ENCODE measurements at places on chromosomes 7 and 10.

- DNase-seq: no peak
Measured at GRCh38 chr7:92973974-92974373, 137.6 kb upstream of the CDK6 start.

GRCh38 chr10:24272374-24272773, 63.4 kb downstream of the KIAA1217 start:
- DNase-seq: no peak

- no peak for DNase-seq
Measured at GRCh38 chr7:33762911-33763306, 142.4 kb upstream of the BMPER start.

- DNase-seq: no peak
Measured at GRCh38 chr7:66376264-66376945, 171.3 kb downstream of the TPST1 start.

DNA sequence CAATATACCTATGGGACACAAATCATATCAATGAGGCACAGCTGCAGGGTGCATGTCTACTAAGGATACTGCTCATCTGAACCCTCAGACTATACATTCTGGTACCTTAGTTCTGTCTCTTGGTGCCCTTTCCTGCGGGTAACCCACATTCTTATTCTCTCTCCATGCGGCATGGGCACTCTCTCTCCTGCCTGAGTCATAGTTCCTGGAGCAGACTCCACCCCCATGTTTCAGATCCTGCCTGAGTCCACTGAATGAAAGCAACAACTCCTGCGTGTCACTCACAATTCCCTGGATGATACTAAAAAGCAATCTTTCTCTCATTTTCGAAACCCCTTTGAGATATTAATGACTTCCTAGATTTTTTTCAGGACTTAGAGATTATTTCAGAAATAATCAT, 653.1 kb upstream of the C7orf33 start:
- no peak for DNase-seq

- no peak for DNase-seq
Measured at GRCh38 chr7:43308913-43309705, 196.7 kb downstream of the HECW1 start.

GRCh38 chr10:60714233-60714632, 64.0 kb upstream of the CDK1 start:
- DNase-seq: no peak

DNA sequence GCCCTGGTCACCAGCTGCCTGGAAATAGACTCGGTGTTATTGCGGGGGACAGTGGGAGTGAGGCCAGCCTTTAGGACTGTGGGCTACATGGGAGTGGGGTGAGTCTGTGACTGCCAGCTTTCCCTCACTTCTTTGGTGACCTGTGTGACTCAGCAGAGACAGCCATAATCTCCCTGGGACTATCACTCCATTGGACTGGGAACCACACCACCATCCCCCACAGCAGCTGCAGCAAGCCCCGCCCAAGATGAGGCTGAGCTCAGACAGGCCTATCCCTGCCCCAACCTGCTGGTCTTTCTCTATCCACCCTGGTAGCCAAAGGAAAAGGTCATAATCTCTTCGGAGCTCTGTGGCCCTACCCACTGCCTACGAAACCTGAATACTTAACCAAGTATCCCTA, 263.2 kb downstream of the FZD1 start:
- no peak for DNase-seq

DNA sequence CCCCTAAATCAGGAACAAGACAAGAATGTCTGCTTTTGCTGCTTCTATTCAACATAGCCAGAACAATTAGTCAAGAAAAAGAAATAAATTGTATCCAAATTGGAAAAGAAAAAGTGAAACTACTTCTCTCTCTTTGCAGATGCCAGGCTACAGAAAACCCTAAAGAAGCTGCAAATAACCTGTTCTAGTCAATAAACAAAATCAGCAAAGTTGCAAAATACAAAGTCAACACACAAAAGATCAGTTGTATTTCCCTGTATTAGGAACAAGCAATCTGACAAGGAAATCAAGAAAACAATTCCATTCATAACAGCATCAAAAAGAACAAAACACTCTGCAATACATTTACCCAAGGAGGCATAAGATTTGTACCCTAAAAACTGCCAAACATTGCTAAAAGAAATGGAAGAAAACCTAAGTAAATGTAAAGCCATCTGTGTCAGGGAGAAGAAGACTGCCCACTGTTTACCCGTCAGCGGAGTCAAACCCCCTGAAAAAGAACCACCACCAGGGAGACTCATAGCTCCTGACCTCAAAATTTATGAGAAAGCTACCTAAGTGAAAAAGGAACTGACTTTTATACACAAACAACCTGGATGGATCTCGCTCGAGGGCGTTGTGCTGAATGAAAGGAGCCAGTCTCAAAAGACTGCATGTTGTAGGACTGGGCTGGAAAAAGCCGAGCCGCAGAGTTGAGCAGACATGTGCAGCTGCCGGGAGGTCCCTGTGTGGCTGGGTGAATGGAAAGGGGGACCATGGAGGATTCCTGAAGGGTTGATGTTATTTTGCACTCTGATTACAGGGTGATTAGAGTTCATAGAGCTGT, 263.1 kb downstream of the MAD1L1 start:
- no peak for DNase-seq

- DNase-seq: no peak
Measured at GRCh38 chr7:151660141-151660540, 140.4 kb upstream of the RHEB start.

GRCh38 chr7:134104166-134104565, 23.0 kb upstream of the LRGUK start:
- no peak for DNase-seq

DNA sequence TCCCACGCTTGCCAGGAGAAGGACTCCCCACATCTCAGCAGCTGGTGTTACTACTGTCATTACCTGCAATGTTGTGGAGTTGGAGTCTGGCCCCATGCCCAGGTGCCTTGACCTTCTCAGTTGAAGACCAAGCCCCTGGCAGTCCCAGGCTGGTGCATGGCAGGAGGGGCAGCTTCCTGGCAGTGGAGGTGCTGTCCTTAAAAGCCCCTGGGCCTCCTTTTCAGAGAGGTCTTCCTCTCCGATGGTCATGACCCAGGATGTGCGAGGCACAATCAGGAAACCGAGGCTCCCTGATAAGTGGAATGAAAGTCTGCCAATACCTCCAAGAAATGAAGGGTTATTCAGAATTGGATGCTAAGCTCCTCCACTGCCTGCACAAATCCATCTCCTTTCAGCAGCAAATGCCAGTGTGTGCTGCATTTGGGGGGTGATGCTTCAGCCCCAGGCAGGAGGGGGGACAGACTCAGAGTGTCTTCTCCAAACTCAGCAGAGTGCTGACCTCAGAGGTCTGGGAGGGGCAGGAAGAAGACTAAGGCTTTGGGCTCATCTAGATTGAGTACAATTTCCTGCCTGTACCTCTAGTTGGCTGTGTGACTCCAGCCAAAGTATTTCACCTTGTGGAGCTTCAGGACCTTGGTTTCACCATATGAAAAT, 97.0 kb upstream of the DDC start:
- DNase-seq: no peak

DNA sequence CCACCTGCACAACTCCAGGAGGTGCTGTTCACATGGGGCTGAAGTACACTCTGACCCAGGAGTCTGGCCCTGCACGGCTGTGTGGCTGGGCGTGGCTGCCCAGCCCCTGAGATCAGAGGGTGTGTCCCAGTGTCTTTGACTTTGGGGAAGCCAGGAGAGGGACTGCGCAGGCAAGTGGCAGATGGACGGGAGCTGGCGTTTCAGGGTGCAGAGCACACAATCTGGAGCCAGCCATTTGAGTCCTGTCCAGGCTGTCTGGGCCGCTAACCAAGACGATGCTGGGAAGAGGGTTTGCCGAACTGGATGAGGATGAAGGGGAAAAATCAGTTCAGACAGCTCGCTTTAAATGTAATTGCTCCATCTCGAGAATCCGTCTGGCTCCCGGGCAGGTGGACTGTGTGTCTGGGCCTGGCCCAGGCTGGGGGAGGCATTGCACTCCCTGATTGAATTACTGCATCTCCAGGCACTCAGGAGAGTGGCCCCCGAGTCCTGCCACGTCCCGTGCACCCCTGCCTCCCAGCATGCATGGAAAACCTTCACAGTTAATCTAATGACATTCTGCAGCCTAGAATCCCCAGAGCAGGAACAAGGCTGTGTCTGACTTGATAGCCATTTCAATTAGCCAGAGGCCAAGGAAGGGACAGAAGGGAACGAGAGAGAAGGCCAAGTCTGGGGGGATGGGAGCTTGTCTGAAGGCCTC, 120.8 kb upstream of the NANOS1 start:
- DNase-seq: no peak

DNA sequence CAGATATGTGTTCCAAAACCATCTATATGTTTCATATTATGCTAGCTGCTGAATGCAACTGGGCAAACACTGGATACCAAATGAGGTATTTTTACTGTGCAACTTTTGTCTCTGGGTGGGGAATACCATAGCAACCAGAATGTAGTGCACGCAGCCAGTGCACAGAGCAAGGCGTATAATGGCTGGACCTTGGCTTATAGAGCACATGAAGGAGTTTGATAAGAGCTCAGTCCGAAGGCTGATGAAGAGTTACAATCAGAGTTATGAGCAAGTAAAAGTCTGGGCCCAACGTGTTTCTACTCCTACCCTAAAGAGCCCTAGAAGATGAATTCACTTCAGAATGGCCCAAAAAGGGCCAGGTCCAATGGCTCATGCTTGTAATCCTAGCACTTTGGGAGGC, 82.2 kb downstream of the MET start:
- DNase-seq: no peak

GRCh38 chr7:84013616-84014240, 180.9 kb downstream of the SEMA3A start:
- DNase-seq: no peak

DNA sequence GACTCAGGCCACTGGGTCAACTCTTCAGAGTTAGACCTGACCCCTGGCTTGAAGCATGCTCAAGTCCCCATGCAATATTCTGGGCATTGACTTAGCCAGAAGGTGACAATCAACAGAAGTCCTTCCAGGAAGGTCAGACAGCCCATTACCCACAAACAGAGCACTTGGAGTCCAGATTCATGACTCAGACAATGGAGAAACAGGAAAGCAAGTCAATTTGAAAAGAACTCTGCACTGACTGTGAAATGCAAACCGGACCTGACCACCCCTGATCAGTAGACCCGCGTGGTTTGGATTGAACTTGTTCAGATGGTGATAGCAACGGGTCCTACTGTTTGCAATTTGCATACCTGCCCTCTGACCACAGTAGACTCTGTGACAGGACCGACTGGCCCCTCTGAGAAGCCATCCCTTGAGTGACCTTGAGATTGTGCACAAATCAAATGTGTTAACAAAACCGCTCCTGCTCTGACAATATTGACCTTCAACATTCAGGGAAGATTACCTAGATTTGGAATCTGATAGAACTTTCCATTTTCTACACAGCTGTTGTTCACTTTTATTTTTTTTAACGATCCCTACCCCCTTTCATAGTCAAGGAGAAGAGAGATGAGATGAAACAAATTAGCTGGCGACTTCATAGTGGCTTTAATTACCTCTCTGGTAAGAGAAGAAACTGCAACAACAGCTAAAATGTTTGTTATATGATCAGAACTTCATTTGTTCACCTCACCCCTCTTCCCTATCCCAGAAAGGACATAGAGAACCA, 138.7 kb downstream of the NRP1 start:
- no peak for DNase-seq

DNA sequence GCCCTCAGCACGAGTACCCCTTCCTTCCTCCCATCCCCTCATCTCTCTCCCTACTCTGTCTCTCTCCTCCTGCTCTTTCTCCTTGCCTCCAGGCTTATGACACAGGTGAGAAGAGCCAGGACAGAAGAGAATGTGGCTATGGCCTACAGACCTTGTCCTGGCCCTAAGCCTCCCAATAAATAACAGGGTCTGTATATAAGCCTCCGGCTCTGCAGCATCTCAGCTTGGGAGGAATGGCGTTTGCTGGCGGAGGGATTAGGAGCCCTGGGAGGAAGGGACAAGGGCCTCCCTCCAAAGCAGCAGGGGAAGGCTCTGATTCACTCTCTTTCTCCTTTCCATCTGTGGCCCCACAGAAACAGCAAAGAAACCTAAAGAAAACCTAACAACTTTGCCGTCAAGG, 45.8 kb downstream of the COL13A1 start:
- DNase-seq: no peak

DNA sequence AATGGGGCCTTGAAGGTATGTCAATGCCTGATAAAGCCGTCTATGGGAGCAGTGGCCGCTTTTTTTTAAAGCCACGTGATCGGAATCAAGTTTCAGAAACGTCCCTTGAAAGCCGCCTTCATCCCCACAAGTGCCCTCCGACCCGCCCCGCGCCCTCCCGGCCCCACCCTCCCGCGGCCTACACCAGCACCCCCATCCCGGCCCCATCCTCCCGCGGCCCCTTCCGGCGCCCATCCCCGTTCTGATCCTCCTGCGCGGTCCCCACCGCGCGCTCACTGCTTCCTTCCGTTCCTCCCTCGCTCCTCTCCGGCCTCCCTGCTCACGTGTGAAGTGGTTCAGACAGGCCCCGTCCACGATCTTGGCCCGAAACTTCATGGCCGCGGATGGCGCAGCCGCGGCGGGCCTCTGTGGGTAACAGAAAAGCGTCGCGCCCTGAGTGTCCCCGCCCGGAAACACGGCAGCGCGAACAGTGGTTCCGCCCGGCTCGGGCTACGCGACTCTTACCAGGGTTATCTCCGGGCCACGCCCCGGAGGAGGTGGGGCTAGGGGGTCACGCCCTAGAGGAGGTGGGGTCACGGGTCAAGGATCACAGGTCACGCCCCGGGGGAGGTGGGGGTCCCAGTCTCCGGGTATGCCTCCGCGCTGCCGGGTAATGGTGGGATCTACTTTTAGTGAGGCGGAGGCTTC, at the start of gene HUS1:
Gene HUS1 (minus strand): TSS at position 471 of the 687 bp plus-strand sequence. CDS start 96 bp downstream, at position 375.
- DNase-seq: peak; percentile 79

DNA sequence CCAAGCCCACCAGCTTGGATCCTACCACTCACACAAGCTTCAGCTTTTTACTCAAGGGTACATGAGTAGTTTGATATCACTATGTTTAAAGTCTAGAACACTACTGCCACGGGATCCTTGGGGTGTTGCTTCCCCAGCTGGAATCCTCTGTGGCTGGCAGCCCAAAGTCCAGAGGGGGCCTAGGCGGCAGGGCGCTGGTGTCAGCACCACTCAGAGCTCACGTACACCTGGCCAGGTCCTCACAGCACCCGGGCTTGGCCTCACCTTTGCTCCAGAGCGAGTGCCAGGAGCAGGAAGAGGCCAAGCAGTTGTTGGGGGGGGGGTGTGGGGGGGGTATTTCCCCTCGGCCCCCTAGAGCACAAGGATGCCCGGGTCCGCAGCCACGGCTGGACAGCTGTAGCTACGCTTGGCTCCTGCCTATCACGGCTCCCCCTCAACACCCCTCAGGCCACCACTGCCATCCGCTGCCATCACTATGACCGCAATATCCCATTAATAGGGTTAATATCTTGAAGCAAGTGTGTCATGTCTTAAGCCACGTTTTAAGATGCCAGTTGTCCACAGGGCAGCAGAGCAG, 17.0 kb downstream of the ZDHHC6 start:
- DNase-seq: no peak

- no peak for DNase-seq
Measured at GRCh38 chr10:75418293-75418692, 13.1 kb upstream of the LRMDA start.

DNA sequence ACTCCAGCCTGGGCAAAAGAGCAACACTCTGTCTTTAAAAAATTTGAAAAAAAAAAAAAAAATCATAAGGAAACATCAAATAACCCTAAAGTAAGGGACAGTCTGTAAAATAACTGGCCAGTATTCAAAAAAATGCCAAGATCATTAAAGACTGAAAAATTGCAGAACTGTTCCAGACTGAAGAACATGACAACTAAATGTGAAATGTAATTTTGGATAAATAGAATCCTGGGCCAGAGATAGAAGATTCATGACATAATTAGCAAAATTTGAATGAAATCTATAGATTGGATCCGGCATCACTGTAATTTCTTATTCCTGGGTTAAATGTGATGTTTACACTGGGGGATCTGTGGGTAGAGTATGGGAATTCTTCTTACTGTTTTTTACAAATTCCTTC, 3.0 kb downstream of the PSPH start:
- no peak for DNase-seq

All from omental fat pad (tissue), 4 donors.